RKO (cell line): ENCODE measurements at places on chromosomes 11 and 22.

GRCh38 chr11:28878025-28878424, 769.8 kb downstream of the METTL15 start:
- no peak for DNase-seq

DNA sequence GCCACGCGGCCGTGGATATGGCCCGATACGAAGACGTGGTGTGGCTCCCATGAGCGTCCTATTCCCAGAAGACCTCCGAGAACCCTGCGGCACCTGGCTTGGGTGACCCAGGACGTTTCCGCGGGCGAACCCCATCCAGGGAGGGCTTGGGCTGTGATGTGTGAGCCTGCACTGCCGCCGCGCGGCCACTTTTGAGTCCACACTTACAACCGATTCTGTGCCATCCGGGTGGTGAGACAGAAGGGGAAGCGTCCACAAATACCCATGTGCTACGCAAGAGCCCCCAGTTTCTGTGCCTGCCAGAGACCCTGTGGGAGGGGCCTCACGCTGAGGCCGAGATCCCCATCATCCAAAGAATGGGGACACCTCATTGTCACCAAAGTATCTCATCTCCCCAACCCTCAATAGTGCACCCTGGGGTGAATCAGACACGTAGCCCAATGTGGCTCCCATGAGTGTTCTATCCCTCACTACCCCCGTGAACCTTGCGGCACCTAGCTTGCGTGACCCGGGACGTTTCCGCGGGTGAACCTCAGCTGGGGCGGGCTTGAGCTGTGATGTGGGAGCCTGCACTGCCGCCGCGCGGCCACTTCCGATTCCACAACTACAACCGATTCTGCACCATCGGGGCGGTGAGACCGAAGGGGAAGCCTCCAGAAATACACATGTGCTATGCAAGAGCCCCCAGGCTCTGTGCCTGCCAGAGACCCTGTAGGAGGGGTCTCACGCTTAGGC, 4.6 kb upstream of the H19 start:
- DNase-seq: no peak

DNA sequence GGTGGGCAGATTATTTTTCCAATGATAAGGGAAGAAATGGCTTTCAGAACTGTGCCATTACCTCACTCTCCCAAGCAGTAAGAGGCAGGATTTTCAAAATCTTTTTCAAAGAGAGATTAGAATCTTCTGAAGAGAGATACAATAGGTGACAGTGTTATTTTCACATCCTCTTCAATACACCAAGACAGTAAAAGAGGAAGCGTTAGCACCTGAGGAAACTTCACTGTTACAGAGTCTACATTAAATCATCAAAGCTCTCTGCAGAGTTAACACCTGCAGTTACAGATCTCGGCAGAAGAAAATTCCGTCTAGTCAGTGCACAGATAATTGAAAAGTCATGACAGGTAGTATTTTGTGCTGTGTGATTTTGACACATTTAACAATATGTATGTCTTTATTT, 144.9 kb downstream of the PGR start:
- no peak for DNase-seq

DNA sequence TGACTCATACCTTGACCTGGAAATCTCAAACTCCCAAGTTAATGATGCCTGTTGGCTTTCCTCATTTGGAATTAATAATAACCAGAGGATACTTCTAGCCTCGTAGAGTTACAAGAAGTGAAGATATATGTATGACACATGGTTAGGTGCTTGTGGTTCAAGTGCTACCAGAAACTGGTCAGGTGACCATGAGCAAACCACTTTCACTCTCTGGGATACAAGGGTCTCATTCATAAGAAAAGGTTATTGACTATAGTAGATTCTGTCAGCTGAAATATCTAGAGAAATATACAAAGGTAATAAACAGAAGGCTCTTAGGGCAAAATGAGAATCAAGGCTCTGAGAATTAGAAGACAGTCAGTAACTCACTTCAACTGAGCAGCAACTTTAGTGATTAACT, 233.3 kb downstream of the KCNA4 start:
- no peak for DNase-seq

DNA sequence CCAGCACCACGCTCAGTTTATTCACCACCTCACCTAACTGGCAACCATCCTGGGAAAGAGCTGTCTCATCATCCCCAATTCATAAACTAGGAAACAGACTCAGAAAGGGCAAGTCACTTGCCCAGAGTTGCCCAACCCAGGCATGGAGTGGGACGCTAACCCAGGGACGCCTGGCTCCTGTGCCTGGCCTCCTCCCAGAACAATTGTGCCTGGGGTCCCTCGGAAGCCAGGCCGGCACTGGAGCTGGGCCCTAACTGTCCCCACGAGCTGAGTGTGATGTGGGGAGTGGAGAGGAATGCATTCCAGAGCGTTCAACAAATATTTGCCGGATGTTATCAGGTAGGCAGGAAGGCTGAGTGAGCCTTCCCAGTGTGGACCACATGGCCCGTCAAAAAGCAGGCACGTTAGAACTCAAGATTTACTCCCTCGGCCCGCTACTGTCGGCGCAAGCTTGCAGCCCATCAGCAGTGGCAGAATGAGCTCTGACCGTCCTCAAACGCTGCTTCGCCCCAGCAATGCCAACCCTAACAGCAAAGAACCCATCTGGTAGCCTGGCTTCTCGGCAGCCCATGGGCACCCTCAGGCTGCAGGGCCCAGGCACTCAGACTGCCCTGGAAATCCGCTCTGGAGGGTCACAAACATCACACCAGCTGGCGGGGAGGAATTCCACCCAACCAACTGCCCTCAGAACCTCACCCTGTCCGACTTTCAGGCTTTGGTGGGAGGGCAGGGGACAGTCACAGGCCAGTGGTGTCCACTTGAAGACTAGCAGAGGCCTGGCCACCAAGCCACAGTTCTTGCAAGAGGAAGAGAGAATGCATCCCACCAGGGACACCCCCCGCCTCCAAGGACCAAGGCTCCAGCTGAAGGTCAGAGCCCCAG, 35.6 kb downstream of the MYH9 start:
- no peak for DNase-seq

DNA sequence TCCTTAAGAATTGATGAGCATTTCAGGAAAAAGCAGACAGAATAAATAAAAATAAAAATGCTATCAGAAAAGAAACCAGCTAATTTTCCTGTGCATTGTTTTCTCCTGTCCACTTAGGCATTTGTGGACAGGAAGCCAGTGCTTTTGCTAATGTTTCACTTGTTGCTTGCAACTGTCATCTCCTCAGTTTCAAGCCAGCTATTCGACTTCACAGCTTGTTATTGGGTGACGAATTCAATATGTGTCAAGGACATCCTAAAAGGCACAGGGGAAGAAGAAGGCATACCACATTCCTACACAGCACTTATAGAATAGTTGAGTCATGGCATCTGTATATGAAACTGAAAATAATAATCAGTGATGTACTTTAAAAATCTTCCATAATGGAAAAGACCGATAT, 530.6 kb upstream of the KIRREL3 start:
- DNase-seq: no peak

DNA sequence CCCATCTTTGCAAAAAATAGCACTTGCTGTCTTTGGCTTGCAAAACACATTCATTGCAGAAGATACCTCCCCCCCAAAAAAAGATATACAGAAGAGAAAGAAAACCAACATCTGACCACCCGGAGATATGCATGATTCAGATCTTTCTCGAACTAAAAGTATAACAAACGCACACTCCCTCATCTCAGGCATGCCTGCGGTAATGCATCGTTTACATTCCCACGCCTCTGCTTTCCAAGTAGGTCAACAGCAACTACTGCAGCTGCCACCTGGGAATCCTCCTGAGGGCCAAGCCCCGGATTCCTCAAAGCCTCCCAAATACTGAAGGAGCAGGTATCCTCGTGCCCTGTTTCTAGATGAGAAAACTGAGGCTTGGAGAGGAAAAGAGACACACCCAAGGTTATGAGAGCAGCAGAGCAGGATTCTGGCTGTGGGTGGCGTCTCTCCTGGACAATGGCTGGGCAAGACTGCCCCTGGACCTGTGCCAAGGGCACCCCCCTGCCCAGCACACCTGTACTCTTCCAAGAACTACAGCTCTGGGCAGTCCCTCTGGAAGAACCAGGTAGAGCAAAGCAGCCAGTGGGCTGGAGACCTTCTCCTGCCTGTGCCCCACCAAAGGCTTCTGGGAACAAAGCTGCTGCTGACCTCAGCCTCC, 38.1 kb downstream of the NUP50 start:
- DNase-seq: no peak

DNA sequence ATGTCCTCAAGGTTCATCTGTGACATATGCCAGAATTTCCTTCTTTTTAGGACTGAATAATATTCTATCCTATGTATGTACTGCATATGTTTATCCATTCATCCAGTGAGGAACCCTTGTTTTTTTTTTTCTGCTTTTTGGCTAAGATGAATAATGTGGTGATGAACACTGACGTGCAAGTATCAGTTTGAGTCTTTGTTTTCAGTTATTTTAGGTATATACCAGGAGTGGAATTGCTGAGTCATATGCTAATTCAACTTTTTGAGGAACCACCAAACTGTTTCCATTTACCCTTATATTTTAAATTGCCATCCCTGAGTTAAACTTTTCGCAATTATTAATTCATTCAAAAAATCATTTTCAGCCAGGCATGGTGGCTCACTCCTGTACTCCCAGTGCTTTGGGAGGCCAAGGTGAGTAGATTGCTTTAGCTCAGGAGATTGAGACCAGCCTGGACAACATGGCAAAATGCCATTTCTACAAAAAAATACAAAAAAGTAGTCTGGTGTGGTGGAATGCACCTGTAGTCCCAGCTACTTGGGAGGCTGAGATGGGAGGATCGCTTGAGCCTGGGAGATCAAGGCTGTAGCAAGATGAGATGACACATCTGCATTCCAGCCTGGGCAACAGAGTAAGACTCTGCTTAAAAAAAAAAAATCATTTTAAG, 64.2 kb downstream of the MICAL2 start:
- peak; percentile 37 for DNase-seq

DNA sequence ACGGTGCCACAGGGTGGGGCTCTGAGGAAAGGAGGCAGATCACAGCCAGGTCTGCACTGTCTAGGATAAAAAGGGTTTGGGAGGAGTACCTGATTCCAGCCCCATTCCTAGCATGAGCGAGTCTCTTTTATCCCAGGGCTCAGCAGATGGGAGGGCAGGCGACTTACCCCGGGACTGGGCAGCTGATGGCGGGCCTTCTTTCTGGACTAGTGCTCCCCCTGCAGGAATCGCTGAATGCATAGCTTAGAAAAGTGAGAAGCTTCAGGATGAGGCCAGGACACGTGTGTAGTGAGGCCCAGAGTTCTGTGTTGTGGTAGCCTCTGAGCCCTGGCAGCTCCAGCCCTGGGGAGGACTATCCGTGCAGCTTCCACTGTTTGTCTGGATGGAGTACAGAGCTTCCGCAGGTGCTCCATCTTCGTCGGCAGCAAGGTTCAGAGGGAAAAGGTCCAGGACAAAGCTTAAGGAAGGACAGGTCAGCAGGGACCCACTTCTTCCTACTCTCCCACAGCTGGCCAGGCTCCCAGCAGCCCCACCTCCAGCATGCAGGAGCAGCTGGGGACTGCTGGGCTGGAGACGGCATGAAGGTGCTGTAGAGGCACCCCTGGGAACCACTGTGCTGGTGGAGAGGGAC, 30.4 kb downstream of the COMMD9 start:
- DNase-seq: peak; percentile 68

DNA sequence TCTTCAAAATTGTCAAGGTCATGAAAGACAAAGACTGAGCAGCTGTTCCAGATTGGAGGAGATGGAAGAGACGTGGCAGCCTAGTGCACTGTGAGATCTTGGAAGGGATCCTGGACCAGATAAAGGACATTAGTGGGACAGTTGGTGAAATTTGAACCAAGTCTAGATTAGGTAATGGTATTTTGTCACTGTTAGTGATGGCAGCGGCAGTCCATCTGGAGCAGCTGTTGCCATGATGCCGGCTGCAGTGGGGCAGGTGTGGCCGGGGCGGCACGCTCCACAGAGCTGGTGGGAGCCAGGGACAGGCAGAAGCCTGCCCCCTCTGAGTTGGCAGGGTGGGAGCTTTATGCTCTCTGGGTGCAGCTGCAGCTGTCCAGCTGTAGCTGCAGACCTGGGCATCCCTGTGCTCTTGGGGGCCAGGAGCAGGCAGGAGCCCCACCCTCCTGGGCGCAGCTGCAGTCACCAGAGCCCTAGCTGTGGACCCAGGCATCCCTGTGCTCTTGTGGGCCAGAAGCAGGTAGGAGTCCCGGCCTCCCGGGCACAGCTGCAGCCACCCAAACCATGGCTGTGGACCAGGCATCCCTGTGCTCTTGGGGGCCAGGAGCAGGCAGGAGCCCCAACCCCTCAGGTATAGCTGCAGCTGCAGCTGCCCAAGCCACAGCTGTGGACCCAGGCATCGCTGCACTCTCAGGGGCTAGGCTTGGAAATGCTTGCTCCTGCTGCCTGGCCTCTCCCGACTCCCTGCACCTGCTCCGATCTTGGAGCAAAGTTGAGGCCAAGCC, 20.7 kb downstream of the DIXDC1 start:
- no peak for DNase-seq

GRCh38 chr11:114615448-114616361, 20.1 kb upstream of the NXPE4 start:
- no peak for DNase-seq
